ENCODE measurements at places on chromosomes 5 and 9. TPM values are rescaled to one million over a fixed set of nuclear protein-coding genes. Genes with fewer than 3 reads are reported as not detected.

Gene DCAF12
- 4.7 TPM for total RNA-seq

Gene PCDHB12
- total RNA-seq = 0.16 TPM

Gene ARSK
- 7.1 TPM for total RNA-seq

Gene ICE1
- 13.2 TPM for total RNA-seq

Gene GNG10
- total RNA-seq = 20.3 TPM

Gene MXD3
- total RNA-seq = 3.2 TPM

Gene ANP32B
- total RNA-seq = 10.2 TPM

Gene FOCAD
- 53.7 TPM for total RNA-seq

Gene NR5A1
- total RNA-seq = not detected

Gene NRARP
- 0.16 TPM for total RNA-seq

Gene TMC1
- total RNA-seq = under 0.01 TPM

Gene SMIM33
- total RNA-seq = not detected

Data from bronchial smooth muscle cell (primary cell).